Suprapubic skin (tissue), 4 donors: ENCODE measurements at places on chromosomes 1 and 21. TPM values are rescaled to one million over a fixed set of nuclear protein-coding genes. Genes with fewer than 3 reads are reported as not detected.

DNA sequence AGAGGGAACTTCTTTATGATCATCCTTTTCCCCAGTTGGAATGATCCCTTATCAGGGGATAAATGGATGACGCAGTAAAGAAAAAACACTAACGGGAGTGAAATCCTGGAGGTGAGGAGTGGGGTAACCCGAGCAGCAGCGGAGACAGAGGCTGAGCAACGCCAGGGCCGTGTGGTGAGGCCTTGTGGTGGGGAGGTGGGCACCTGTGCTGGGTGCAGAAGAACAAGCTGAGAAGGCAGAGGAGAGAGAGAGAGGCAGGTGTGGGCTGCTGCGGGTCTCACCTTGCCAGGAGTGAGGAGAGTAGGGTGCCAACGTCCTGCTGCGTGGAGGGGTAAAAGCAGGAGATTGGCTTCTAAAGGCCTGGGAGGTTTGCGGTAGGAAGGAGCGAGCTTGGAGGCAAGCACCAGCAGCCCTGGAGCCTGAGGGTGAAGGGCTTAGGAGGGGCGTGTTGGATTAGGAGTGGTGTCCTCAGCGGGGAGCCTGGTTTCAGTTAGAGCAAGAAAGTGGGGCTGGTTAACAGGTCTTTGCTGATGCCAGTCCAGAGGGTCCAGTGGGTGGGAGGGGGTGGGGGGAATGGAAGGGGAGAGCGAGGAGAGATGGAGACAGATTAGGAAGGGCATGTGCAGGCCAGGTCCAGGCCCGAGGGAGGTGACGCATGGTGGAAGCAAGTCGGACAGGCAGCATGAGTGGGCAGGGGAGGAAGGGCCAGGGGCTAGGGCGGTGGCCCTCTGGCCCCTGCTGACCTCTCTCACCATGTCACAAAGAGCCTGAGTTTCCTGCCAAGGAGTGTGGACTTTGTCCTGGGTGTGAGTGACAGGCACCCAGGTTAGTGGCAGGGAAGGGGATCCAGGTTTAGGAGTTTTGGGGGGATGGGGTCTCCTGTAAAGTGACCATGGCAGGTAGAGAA, 36.7 kb upstream of the LHX4 start:
- DNase-seq = no peak

GRCh38 chr1:245807954-245808719, 653.4 kb downstream of the KIF26B start:
- no peak for DNase-seq

Gene RXFP4
- total RNA-seq = not detected

DNA sequence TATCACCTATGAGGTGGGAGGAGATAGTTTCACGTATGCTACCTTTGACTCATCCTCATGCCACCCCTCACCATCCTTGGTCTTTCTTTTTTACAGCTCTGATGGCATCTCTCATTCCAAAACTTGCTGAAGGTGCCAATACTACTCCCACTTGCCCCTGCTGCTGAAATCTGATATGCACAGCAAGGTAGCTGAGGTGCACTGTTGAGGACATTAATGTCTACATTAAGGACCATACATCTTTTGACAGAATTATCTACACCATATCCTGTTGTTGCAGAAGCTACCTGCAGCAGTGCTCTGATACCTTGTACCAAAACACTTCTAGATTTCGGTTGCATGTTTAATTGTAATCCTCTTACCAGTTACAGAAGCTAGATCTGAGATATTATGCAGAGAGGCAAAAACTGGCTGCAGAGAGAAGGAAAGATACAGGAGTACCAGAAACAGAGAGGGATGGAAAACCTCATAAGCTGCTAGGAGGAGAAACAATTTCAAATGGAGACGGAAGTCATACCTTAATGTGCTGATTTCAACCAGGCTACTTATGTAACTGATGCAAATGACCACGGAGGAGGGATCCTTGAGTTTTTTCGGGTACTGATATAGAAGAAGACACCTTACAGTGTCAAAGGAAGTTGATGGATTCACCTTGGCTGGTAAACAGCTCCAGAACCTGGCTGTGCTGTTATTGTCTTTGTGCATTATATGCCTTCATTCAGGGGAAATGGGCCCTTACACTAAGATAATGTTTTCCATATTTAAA, 19.3 kb upstream of the PTPRC start:
- DNase-seq = no peak

GRCh38 chr1:14877224-14877623, 276.3 kb upstream of the TMEM51 start:
- DNase-seq = no peak

- no peak for DNase-seq
These were observed 108.9 kb downstream of the CRYAA start for GRCh38 chr21:43277481-43278351.

Gene KIAA1614
- 7.9 TPM for total RNA-seq

- no peak for DNase-seq
These were observed 253.9 kb downstream of the DUSP10 start for GRCh38 chr1:221487781-221488524.

DNA sequence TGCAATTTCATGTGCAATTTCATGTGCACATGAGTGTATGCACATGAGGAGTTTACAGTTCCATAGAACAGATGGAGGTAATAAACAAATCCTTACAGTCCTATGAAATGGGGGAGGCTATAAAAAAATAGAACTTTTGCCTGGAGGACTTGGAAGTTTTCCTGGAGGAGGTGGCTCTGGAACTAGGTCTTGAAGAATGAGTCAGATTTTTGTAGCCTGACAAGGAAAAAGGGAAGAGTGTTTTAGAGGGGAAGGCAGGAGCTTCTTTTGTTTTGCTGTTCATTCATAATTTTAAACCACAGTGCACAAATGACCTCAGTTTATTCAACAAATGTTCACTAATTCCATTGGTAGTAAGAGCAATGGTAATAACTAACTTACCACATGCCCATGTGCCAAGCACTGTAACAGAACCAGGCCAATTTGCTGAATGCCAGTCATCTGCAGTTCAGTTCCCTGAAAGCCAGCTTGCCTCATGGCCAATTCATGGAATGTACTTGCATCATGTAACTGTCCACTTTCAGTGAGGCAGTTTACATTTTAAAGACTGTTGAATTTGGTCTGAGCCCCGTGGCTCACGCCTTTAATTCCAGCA, 2.7 kb downstream of the DIO1 start:
- DNase-seq = no peak

GRCh38 chr1:12229835-12230548, at the start of gene VPS13D:
TSS of gene VPS13D (plus strand) at chr1:12230030. CDS start at chr1:12234267, 4,237 bp downstream.
- peak; percentile 92 for DNase-seq

DNA sequence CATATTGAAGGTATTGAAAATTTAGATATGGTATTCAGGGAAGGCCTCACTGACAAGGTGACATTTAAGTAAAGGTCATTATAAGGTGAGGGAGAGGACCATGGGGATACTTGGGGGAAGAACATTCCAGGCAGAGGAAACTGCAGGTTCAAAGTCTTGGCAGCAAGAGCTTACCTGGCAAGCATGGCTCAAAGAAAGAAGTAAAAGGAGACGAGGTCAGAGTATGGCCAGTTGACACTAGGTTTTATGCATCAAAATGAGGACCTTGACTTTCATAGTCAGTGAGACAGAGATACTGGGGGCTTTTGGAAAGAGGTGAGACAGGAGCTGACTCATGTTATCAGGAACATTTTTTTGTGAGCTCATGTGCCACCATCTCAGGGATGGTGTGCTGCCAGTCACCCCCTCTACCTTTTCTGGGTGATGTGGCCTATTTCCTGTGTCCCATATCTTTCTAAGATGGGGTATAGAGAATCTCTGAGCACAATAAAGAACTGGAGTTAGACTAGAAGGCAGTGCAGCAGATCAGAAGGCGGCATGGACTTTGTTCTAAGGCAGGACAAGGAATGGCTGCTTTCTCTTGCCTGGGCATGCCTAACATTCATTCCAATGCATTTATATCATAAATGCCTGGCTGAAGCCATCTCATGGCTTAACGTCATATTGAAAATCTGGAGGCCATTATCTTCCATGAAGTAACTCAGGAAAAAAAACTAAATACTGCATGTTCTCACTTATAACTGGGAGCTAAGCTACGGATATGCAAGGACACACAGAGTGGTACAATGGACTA, 406.7 kb downstream of the NTNG1 start:
- DNase-seq = no peak

GRCh38 chr1:85184245-85184644, 16.6 kb downstream of the SYDE2 start:
- DNase-seq = no peak

- DNase-seq = no peak
These were observed 41.6 kb upstream of the MTR start for GRCh38 chr1:236753516-236753915.

GRCh38 chr1:102776071-102776470, 332.3 kb downstream of the COL11A1 start:
- DNase-seq = no peak

DNA sequence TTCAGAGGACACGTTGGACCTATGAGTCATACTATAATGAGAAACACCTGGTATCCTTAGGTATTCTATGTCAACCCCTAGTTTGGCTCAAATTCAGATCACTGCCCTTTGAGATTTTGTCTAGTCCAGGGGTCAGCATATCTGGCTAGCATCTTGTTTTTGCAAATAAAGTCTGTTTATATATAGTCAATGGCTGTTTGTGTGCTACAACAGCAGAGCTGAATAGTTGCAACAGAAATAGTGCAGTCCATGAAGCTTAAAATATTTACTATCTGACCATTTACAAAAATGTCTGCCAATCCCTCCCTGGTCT, 48.5 kb upstream of the EDEM3 start:
- no peak for DNase-seq

DNA sequence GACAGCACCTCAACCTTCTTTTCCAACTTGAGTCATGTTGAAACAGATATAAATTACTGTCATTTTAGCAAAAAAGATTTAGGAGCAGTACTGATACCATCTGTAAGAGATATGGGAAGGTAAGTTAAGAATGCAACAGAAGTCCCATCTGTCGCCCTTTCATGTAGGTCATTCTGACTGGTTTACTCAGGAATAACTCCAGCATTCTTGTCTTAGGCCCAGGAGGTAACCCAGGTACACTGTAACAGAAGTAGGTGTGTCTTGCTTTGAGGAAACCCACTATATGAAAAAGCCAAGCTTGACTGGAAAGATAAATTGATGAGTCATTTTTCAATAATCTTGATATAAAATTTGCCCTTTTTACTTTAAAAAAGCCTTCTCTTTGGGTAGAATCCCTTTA, 35.4 kb downstream of the PGM1 start:
- DNase-seq = no peak

DNA sequence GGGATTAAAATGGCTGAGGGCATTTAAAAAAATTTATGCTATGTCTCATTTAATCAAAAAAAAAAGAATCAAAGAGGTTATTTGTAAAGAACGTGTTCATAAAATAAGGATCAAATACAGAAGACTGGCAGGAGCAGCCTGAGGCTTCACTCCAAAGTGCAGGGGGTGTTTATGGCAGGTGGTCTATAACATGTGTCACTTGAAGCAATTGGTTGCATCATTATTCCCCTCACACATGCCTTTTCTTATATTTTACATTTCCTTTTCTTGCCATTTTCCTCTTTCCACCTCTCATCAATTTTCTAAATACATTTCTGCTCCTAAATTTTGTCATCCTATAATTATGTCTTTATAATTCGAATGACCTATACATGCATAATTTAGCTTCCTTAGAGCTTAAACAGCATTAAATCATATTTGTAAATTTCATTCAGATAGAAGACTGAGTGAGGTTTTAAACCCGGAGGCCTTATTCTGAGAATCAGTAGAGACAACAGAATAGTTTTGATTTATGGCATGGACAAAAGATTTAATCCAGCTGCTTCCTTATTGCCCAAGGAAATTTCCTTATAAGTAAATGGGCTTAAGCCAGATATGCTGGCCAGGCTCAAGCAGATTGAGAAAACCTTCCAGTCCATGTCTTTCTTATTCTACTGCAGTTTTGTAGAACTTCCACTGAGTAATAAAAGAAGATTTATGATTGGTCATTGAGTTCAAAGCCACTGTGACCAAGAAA, 322.8 kb downstream of the TGFB2 start:
- no peak for DNase-seq

- DNase-seq = no peak
These were observed 273.1 kb downstream of the TTLL7 start for GRCh38 chr1:83725735-83726360.

Gene OR2T29
- total RNA-seq = not detected

- no peak for DNase-seq
These were observed 316.9 kb upstream of the SGIP1 start for GRCh38 chr1:66217021-66217420.

Gene C1orf21
- 95.7 TPM for total RNA-seq

Gene AGBL4
- not detected for total RNA-seq

- DNase-seq = peak; percentile 90
These were observed 54.1 kb downstream of the CD46 start for GRCh38 chr1:207805841-207806421.

Gene MYCL
- total RNA-seq = 131 TPM

- peak; percentile 31 for DNase-seq
These were observed 4.7 kb downstream of the SNAPIN start for GRCh38 chr1:153663211-153663610.
